Activated naive CD4-positive, alpha-beta T cell (primary cell): ENCODE measurements at places on chromosomes 11 and 22.

GRCh38 chr11:74749965-74750296 is 1.3 kb downstream of the RNF169 start:
- no peak for DNase-seq

DNA sequence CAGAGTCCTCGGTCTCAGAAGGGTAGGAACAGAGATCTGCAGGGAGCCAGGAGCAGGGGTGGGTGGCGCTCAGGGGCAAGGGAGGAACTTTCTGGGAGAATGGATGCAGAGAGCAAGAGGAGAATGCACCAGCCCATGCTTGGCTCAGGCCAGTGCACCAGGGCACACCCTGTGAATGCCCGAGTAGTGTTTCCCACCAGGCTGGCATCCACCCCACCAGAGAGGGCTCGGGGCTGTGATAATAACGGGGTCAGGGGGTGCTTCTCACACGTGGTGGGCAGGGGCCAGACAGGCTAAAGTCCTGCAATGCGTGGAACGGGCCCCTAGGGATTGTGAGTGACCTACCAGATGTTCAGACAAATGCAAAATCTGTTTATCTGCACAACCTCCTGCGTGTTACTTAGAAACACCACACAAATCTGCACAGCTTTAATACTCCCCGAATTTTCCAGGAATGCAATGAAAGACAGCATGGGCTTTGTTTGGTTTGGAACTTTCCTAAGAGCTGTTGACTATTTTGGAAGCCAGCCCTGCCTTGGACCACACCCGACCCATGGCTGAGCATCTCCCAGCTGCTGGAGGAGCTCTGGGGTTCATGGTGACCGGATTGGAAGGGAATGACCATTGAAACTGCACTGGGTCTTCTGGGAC is 368.3 kb downstream of the SHANK2 start:
- DNase-seq, result no peak

- DNase-seq, result no peak
Measured at GRCh38 chr22:31148953-31149627, 8.8 kb upstream of the PLA2G3 start.

DNA sequence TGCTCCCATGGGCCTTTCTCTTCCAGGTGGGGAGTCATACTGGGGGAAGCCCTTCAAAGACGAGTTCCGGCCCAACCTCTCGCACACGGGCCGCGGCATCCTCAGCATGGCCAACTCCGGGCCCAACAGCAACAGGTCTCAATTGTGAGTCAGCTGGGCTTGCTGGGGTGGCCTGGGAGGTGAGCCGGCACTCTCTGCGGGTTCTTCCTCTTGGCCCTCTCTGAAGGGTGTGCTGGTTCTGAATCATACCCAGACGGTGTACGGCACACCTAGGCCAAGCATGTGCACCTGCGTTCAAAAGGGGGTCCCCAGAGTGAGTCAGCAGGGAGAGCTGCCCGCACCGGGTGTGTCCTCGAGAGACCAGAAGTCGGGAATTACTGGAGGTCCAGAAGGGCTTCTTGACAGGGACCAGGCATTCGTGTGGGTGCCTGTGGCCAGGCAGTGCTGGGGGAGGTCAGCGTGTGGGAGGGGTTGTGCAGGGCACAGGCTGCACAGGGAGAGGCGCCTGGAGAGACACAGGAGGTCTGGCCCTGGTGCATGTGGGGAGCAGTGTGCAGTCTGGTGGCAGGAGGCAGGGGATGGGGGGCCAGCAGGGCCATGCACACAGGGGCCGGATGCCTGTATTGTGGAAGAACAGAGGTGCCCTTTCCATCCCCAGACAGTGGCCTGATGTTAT is 23.0 kb downstream of the PPIL2 start:
- no peak for DNase-seq

DNA sequence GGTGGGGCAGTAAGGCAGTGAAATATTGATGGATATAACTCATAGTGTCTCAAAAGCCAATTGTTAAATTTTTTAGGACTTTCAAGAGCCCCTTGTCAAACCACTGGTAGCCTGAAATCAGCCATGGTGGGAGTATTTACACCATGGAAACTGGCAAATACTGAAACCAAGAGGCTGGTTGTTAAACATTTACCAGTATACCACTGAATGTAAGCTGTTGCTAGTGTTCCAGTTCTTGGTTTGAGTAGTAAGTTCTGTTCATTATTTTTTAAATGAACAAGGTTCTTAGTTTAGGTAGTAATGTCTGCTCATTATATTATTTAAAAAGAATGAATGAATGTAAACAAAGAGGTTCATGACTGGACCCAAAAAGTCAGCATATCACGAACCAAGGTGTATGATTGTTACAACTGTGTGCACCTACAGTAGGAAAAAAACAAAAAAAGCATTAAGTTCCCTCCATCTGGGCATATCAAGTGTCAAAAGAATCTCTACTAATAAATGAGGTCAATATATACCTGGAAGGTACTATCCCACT is 4.5 kb upstream of the EIF3F start:
- no peak for DNase-seq

- no peak for DNase-seq
Measured at GRCh38 chr11:58003036-58003435, 20.6 kb upstream of the OR9Q1 start.

DNA sequence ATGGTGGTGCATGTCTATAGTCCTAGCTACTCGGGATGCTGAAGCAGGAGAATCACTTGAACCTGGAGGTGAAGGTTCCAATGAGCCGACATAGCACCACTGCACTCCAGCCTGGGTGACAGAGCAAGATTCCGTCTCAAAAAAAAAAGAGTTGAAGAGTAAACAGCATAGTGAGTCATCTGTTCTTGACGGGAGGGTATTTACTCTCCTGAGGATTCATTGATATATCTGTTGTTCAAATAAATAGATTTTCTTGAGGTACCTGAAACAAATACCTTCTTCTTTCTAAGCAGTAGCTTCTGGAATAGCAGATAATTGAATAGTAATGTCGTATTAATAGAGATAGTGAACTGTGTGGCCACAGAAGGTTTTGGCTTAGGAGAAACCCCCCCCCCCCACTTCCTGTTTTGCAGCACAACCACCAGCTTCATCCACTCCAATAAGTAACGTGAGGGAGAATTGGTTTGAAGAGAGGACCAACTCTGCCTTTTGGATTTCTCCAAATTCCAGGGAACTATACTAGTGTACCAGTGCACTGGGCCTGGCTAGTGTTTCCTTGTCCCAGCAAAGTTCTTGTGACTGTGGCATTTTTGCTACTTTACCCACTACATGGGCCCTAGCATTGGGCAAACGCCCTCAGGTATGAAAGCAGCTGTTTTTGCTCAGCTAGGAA is 90.0 kb downstream of the PRMT3 start:
- DNase-seq, result no peak

GRCh38 chr11:111213256-111213655 is 32.3 kb upstream of the POU2AF2 start:
- DNase-seq, result no peak

DNA sequence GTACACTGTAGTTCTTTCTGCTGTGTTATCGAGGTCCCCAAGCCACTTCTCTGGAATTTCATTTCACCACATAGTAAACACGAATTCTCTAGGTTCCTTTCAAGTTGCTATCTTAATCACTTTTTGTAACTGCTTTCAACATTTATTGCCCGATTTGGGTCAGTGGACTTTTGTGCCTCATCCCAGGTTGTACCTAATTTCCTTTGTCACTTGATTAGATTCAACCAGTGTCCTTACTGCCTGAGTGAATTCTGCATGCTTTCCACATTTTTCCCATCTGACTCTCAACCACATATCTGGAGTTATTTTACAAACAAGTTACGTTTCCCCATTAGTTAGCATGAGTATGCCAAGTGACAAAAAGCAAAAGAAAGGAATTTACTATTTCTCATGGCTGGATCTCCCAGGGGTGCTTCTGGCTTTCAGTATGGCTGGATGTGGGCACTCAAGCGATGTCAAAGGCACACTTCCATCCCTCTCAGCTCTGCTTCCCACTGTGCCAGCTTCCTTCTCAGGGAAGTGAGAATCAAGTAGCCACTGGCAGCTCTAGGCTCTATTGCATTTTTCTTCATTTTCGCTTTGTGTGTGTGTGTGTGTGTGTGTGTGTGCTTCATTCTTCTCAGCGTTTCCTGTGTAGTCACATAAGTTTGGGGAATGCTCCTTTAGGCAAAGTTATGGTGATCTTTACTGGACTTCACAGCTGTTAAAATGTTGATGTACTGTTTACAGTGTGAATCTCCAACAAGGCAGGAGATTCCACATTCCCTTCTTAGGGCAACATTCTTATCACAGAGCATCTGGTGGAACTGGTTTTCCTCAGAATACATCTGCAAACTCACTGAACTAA is 128.9 kb downstream of the DBX1 start:
- DNase-seq, result no peak

DNA sequence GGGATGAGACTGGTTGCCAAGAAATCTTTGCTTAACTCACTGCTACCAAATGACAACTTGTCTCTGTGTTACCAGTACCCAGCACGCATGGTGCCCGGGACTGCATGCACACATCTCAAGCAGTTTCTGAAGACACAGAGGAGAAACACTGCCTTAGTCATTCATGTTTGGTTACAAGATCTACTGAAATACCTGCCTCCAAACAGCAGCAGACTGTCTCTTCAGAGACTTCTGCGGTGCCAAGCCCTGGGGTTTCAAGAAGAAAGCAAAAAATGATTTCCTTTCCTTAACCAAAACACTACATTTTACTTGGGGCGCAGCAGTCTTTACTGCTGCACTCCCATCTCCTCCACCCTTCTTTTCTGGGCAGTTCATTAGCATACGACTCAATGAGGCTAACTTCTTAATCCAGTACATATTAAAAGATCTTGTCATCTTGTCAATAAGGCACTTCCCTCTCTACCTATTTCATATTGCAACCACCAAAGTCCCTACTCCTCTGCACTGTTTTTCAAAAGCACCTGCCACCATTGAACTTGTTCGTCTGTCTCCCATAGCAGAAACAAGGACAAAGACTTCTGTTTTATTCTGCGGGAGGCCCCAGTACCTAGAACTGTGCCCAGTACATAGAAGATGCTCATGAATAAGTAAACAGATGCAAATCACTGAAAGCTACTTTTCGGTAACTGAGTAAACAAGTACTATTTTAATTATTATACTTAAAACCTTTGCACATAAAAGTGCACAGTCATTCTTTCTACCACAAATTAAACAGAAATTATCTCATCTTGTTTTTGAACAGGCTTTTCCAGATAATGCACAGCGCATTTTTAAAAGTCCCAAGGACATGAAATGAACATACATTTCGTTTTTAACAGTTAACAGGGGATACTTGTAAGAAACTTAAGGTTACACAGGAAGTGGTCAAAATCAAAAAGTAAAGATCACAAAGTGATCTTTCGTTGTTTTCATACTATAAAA is 4.0 kb downstream of the NAP1L4 start:
- DNase-seq, result peak; percentile 30

DNA sequence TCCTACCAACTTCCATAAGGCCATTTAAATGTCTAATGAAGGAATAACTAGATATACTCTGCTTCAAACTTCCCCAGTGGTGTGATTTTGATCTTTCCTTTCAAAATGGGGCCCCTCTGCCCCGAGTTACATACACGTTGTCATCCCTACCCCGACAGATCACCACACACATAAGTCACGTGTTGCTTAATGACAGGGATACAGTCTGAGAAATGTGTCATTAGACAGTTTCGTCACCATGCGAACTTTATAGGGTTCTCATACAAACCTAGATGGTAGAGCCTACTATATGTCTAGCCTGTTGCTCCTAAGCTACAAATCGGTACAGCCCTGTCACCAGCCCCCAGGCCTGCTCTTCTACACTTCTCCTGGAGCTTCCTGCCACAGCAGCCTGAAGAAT is 49.8 kb upstream of the SCUBE2 start:
- DNase-seq, result no peak

DNA sequence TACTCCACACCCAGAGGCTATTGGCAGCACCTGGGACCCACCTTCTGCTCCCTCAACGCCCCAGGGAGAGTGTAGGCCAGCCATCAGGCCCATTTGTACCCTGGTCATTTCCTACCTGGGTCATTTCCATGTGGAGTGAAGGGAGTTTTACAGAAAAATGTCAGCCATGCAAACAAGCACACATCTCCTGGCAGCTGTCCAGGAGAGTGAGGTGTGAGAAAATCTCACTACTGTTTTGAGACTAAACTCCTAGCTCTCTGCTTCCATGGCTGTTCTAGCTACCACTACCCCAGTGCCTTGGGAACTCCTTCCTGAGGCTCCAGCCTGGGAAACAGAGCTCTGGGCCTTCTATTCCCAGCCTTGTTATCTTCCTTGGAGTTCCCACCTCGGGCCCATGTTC is 2.8 kb upstream of the TMPRSS13 start:
- DNase-seq, result no peak

DNA sequence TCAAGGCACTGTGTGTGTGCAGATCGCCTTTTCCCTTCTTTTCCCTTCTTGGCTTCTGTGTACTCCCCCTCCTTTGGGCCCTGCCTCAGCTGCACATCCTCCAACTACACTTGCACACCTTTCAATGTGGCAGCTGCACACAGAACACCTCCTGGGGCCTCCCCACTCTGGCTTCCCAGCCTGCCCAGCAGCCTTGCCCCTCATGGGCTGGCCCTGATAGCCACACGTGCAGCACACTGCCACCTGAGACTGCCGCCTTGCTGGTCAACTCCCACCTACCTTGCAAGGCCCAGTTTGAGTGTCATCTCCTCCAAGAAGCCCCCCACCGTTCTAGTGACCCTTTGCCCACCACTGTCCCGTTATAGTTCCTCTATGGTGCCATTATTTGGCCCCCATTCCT is 77.3 kb upstream of the ARFGAP3 start:
- no peak for DNase-seq

GRCh38 chr22:37910890-37911672 is 5.0 kb downstream of the MICALL1 start:
- no peak for DNase-seq

- no peak for DNase-seq
Measured at GRCh38 chr11:17831883-17832282, 97.3 kb downstream of the KCNC1 start.

DNA sequence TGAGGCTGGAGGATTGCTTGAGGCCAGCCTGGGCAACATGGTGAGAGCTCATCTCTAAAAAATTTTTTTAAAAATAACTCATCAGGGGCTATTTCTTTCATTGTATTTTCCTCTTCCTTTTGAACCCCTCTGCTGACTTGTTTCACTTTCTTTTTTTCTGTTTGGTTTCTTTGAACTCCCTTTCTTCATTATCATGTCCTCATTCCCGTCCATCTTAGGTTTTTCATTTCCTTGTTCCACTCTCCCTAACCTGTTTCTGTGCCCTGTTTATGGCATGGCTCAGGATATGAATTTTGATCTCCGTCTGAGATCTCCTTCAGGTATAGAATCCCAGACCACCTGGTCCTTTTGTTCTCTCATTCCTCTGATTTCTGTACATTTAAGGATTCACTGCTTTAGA is 12.5 kb downstream of the MARK2 start:
- DNase-seq, result no peak

- no peak for DNase-seq
Measured at GRCh38 chr11:16946477-16947282, 67.5 kb downstream of the PLEKHA7 start.

DNA sequence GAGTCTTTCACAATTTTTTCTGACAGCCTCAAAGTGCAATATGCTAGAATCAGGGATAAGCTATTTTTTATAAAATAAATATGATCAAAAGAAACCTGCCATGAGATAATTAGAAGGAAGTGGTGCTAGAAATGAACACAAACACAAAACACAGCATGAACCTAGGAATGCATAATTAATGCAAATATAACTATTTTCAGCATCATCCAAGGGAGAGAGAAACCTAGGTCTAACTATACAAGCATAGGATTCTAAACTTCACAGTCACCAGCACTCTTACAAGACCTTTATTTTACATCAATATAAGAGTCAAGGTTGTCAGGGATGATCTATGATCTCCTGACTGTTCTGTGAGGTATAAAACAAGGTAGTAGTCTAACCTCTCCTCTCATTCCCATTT is 29.2 kb downstream of the TTC28 start:
- no peak for DNase-seq

GRCh38 chr11:125251214-125251545 is 86.6 kb downstream of the PKNOX2 start:
- no peak for DNase-seq
